ENCODE measurements at places on chromosomes 6 and 20.

- no peak for DNase-seq
These were observed 133.5 kb upstream of the CLDN20 start for GRCh38 chr6:155130161-155130853.

- DNase-seq: peak; percentile 20
These were observed 96.8 kb downstream of the PSMG4 start for GRCh38 chr6:3355358-3356055.

DNA sequence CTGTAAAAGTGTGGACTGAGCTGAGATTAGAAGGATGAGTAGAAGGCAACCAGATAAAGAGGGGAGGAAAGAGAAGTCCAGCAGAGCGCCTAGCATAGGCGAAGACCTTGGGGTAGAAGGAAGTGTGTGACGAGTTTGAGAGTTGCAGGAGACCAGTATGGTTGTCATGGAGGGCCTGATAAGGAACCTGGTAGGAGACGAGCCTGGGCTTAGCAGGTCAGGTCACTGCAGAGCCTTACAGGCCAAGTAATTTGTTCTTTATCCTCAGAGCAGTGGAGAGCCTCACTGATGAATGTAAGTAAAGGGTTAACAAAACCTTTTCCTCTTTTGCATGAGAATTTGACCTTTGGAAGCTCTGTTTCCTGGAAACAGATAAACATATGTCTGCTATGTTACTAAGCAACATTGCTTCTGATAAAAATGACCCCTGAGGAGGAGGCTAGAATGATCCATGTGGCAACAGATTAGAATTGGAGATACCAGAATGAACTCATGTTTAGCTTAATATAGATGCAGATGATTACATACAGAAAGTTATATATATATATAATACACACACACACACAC, 2.9 kb upstream of the TMEM74B start:
- no peak for DNase-seq

- DNase-seq: no peak
These were observed 262.9 kb downstream of the TAF4 start for GRCh38 chr20:61802721-61803311.

GRCh38 chr6:112109262-112109661, 21.9 kb downstream of the FAM229B start:
- DNase-seq: no peak

- no peak for DNase-seq
These were observed 515.7 kb upstream of the BTBD3 start for GRCh38 chr20:11401988-11402387.

DNA sequence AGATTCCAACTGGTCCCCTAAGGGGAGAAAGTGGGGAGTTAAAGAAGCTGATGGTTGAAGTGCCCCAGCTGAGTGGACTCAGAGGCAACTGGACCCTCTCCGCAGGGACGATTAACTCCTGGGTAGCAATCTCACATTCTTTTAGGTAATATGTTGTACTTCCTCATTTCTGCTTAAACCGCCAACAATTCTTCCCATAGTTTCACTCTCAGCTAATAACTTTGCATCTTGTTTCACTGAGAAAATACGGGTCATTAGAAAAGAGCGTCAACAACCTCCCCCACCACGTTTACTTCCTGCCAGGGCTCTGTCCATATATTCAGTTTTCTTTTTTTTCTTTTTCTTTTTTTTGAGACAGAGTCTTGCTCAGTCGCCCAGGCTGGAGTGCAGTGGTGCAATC, 39.5 kb upstream of the CHD6 start:
- no peak for DNase-seq

GRCh38 chr6:73747289-73747688, 51.3 kb downstream of the CD109 start:
- DNase-seq: no peak

GRCh38 chr20:59223182-59223601, 59.6 kb downstream of the ZNF831 start:
- no peak for DNase-seq

- DNase-seq: no peak
These were observed 33.1 kb downstream of the HBS1L start for GRCh38 chr6:135021310-135022049.

DNA sequence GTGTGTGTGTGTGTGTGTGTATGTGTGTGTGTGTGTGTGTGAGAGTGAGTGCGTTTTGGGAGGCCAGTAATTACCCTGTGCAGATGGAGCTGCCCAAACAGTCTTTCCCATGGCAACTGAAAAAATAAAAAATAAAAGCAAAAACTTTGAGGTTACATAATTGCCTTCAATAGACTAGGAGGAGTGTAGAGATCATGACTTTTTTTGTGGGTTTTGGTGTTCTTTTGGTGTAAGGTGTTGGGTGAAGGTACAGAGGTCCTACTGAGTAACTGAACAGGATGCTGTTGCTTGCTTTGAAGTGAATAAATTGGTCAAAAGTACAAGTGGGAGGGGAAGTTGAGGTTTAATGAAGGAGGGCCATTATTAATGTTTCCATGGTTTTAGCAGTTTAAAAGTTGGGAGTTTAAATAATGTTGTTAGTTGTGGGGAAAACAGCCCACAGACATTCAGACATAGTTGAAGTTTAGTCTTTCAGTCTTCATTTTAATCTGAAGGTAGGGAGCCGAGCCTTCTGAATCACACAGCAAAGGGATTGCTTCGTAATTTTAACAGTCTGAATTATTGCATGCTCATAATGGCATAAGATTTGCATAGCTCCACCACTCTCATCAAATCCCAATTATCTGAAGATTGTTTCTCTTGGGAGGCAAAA, 251.4 kb downstream of the PRL start:
- DNase-seq: no peak

DNA sequence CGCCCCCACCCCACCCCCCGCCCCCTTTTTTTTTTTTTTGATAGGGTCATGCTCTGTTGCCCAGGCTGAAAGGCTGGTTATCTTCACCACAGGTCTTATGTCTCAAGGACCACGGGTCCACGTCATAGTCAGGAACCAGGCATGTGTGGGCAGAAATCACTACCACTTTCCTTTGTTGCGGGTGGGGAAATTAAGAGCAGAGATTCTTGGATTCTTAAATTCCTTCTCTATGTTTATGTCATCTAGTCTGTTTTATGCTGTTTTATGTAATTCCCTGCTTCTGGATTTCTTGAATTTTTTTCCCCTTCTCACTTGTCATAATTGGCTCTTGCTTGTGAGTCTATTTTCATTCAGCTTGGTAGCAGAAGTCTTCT, 25.8 kb upstream of the PLCG1 start:
- no peak for DNase-seq

DNA sequence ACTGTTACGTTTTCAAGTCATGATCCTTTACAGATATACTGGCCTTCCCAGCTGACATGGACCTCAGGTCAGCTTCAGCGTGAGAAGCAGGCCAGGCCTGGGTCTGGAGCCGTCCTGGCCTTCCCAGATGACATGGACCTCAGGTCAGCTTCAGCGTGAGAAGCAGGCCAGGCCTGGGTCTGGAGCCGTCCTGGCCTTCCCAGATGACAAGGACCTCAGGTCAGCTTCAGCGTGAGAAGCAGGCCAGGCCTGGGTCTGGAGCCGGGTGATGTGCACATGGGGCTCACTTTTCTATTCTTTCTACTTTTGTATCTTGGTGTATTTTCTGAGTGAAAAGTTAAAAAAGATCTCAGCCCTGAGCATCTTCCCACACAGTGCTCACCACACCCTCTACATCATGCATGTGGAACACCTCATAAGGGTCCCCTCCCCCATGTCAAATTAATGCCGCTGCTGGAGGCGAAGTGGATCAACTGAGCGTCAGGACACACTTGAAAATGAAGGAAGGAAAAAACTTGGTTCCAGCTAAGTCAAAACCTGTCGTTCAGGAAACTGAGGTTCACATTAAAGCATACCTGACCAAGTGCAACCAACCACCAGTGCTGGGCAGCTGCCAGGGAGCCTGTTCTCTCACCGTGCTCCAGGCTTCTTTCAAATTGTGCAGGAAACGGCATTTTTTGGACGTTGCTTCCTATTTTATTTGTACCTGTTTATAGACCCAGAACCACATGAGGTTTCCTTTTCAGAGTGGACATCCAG, 32.2 kb downstream of the KIF25 start:
- DNase-seq: no peak

- DNase-seq: no peak
These were observed 12.5 kb downstream of the BNIP5 start for GRCh38 chr6:36324191-36324590.

DNA sequence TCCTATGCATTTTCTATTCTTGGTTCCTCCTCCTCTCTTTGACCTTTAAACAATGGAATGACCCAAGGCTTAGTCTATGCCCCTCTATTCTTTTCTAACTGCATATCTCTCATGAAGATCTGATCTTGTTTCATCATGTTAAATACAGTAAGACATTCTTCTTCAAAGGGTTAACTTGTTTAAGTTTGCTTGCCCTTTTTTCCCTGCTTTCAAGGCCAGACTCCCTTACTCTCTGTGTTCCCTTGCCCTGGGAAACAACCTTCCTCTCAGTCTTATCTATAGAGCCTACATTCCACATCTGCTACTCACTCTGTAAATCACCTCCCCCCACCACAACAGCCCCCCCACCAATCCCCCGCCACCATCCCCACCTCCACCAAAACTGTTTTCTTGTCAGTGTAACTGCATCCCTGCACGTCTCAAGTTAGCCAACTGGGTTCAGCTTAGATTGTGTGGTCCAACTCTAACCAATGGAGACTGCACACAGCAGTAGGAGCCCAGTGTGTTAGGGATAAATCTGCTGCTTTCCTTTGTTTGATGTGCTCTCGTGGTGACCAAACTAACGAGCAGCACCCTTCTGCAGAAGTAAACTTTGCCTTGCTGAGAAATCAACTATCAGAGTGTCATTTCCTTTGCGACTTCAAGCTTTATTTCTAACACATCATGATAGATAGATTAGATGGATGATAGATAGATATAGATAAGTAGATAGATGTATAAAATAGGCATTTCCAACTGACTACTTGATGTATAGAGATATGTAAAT, 12.6 kb downstream of the SPTLC3 start:
- no peak for DNase-seq

- DNase-seq: no peak
These were observed 37.9 kb upstream of the SLC23A2 start for GRCh38 chr20:5039255-5039657.

DNA sequence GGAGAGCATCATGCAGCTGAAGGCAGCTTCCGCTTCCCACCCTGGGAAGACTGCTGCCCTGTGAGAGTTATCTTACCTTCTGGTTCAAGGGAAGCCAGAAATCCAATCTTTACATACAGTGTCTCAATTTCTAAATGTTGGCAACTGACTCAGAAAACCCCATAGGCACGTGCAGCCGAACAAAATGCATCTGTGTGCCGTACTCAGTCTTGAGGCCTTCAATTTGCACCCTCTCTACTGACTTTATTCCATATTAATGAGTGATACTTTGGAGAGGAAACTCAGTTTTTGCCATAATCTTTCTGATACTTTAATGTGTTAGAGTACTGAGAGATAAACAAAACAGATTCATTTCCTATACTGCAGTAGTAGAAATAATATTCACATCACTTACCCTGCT, 172.5 kb upstream of the C6orf118 start:
- DNase-seq: no peak

- no peak for DNase-seq
These were observed 9.3 kb downstream of the NUDT3 start for GRCh38 chr6:34383161-34383631.

- no peak for DNase-seq
These were observed 39.5 kb downstream of the CITED2 start for GRCh38 chr6:139334806-139335446.

- DNase-seq: peak; percentile 63
These were observed 88.5 kb downstream of the LY86 start for GRCh38 chr6:6676910-6677441.

DNA sequence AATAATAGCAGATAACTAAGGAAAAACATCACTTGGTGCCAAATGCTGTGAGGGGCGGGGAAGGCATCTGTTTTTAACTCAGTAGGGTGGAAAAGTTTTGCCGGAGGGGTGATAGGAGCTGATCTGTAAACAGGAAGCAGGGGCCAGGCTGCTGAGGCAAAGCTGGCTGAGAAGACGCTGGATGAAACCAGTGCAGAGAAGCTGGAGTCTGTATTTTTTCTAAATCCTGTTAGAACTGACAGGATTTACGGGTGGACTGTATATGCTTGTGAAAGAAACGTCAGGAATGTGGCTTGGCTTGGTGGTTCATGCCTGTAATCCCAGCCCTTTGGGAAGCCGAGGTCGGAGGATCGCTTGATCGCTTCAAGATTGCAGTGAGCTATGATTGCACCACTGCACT, 5.6 kb downstream of the PCMTD2 start:
- no peak for DNase-seq

DNA sequence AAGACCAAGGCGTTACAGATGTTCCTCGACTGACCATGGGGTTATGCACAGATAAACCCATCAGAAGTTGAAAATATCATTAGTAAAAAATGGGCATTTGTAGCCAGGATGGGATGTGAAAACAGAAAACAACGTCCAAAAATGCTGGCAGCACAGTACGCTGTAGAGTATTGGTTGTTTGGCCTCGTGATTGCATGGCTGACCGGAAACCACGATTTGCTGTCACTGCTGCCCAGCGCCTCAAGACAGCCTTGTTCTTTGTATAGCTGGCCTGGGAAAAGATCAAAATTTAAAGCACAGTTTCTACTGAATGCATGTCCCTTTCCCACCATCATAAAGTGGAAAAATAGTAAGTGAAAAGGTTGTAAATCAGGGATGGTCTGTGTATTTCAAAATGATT, 41.9 kb downstream of the MTHFD1L start:
- DNase-seq: no peak

DNA sequence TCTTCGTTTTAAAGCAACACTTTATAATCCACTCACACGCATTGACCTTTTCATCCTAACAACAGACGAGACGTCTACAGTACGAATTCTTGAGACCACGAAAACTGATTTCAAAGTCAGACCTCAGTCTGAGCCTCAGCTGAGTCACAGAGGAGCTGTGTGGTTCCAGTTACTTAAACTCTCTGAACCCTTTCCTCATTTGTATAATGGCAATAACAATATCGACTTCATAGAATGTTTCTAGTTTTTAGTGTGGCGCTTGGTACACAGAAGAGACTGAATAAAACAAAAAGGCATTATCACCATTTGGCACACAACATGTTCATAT, 236.9 kb downstream of the ATXN1 start:
- no peak for DNase-seq

- DNase-seq: no peak
These were observed 1.7 kb downstream of the JAG1 start for GRCh38 chr20:10671919-10672623.

Data from effector CD4-positive, alpha-beta T cell (primary cell).